ENCODE measurements at places on chromosomes 5 and 9.

DNA sequence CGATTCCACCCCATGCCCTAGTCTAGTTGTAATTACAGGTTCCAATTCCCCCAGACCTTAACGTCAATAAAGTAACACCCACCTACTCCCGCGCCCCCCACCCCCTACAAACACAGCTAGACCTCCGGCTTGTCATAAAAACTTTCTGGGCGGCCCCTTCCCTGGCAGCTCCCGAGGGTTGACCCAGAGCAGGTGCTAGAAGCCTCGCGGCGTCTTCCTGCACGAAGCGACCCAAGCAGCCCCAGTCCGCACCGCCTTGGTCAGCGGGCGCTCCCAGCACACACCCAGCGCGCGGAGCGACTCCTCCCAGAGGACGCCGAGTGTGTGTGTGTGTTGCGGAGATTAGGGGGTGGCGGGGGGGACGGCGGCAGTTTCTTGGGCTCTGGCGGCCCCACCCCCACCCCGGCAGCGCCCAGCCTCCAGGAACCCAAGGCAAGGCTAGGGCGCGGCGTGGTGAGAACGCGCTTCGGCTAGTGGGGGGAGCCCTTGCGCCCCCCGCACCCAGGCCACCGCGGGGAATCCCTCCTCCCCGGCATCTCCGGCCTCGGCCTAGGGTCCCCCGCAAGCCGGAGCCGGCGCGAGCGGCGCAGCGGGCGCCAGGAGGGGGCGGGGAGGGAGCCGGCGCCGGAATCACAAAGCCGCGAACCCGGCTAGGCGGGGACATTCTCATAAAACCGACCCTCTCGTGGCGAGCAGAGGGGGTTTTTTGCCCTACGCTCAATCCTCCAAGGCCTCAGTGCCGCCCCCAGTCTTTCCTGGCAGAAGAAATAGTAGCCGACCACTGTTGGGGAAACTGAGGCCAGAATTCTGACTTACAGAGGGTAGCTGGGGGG is 2.2 kb downstream of the PCDH1 start:
- H3K4me3 ChIP-seq: peak overlapping the region; percentile 43
- no peak overlapping the region for H3K27ac ChIP-seq
- H3K4me1 ChIP-seq: peaks cover 11% of the 10 kb centered on the region
- no peak for DNase-seq
- H3K27me3 ChIP-seq: peaks cover 2% of the 10 kb centered on the region

- H3K27ac ChIP-seq: peak overlapping the region; percentile 21
- H3K4me1 ChIP-seq: no peaks in the 10 kb centered on the region
- H3K27me3 ChIP-seq: no peaks in the 10 kb centered on the region
- DNase-seq: no peak
- H3K4me3 ChIP-seq: no peak overlapping the region
Observed at GRCh38 chr9:89874351-89875321, 269.8 kb downstream of the GADD45G start.

DNA sequence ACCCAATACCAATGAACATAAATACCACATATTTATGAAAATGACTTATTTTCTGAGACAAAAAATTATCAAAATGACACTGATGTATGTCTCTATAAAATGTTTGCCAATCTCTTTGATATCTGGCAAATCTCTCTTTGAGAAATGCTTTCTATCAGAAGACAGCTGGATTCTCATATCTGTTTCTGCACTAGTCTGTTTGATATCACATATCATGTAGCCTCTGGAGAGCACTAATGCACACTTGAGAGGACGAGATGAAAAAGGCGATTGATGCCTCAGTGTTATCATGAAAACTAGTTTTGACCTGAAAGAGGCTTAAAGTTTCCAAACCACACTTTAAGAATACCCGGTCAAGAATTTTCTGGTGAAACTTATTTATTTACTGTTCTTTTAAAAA is 29.1 kb upstream of the ANKRD55 start:
- no peak for DNase-seq
- H3K27ac ChIP-seq: no peak overlapping the region
- H3K4me3 ChIP-seq: no peak overlapping the region

DNA sequence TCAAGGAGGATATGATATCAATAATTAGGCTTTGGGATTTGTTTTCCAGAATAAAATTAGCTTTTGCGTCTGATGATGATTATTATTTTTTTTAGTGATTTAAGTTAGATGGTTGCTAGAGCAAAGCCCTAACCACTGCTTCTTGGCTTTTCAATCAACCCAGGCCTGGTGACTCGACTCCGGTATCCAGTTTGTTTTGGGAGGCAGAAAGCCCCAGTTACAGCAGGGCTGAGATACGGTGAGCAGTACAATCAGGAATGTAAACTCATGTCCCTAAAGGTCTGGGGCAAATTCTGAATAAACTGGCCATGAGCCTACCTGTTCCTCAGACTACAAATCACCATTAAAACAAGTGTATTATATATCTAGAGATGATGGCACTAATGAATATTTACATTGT is 24.4 kb upstream of the CYFIP2 start:
- H3K36me3 ChIP-seq: no peaks in the 10 kb centered on the region
- H3K4me3 ChIP-seq: no peak overlapping the region
- DNase-seq: no peak
- no peaks in the 10 kb centered on the region for H3K27me3 ChIP-seq
- H3K4me1 ChIP-seq: no peaks in the 10 kb centered on the region

DNA sequence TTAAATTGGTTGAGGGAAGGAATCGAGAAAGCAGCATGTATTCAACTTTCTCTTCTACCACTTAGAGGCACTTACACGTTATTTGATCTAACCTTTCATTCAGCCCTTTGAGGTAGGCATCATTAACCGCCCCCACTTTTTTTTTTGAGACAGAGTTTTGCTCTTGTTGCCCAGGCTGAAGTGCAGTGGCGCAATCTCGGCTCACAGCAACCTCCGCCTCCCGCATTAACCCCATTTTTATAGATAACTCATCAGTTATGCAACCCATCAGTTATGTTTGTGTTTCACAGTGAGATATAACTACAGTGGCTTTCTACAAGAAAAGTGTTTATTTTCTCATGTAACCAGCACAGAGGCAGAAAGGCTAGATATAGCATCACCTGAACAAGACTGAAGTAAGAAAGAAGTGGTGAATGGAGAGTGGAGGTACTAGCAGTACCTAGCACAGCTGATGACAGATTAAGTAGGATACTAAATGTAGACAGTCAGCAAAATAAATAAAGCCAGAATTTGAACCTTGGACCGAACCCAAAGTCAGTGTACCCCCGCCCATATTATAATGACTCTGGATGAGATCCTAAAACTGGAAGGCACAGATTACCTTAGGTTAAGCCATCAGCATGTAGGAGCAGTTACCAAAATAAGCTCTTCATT is 91.2 kb downstream of the PJA2 start:
- no peak overlapping the region for H3K4me3 ChIP-seq
- H3K27ac ChIP-seq: no peak overlapping the region
- H3K4me1 ChIP-seq: peaks cover 5% of the 10 kb centered on the region
- no peaks in the 10 kb centered on the region for H3K36me3 ChIP-seq
- no peak for DNase-seq

DNA sequence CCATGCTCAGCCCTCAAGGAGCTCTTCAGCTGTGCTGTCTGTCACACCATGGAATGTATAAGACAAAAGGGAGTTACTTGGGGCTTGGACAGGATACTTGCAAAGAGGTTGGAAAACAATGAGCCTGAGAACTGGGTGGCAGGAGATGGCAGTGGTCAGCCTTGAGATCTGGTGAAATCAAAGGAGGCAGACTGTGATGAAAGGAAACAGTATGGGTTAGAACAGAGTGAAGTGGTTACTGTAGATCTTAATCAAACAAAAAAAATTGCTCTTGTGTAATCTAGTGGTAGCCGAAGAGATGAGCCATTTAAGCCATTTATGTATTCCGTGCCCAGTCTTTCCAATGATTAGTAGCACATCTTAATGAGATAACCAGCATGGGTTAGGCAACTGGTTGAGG is 142.2 kb downstream of the SV2C start:
- H3K4me3 ChIP-seq: no peak overlapping the region
- no peaks in the 10 kb centered on the region for H3K36me3 ChIP-seq
- H3K27me3 ChIP-seq: no peaks in the 10 kb centered on the region

DNA sequence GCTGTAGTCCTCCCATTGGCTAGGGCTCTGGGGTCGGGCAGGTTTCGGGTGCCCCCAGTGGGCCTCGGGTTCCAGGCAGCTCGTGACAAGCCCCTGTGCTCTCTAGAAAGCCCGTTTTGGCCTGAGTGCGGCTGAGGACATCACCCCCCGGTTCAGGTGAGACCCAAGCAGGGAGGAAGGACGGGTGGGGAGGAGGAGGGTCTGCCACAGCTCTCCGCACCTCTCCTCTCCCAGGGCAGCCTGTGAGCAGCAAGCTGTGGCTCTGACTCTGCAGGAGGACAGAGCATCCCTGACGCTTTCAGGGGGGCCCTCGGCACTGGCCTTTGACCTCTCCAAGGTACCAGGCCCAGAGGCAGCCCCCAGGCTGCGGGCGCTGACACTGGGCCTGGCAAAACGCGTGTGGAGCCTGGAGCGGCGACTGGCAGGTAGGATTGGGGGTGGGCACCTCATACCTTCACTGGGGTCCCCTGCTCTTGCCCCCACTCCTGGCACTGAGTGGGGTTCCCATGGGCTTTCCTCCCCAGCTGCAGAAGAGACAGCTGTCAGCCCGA is 672 bp downstream of the PAXX start:
- H3K27me3 ChIP-seq: no peaks in the 10 kb centered on the region
- H3K4me3 ChIP-seq: peak overlapping the region; percentile 66
- no peak overlapping the region for H3K27ac ChIP-seq
- DNase-seq: peak; percentile 48

DNA sequence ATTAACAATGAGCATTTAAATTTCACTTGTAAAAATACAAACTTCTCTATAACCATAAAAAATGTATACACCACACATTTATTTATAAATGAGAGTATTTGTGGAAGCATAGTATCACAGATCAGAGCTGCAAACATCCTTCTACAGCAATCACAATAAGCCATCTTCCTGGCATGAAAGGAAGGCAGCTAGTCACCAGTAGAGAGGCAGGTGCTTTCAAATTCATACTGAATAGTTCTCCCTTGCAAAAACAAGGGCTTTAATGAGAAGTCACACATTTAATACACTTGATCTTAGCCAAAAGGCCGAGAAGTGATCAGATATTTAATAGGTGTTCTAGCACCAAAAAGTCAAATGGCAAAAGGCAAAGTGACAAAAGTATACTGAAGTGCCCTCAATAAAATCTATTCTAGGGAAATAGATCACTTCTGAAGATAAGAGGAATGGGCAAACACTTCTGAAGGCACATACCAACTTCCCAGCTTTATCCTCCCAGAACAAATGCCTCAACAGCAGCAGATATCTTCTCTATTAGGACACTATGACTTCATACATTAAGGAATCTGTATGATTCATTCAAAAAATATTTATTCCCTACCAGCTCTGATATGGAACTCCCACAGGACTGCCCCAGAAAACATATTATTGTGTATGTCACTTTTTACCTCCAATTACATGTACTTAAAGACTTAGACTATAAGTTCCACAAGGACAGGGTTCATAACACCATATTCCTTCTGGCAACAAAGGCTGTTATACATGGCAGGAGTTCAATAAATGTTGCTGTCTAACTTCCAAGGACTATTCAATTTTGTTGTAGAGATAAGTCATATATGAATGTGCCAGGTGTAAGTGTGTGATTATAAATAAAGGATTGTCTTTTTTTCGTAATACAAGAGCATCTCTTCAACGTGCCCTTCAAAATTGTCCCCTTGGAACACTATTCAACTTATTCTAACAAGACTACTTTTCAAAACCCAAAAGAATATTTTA is 31.7 kb downstream of the MAPKAP1 start:
- H3K27ac ChIP-seq: no peak overlapping the region
- DNase-seq: no peak
- H3K27me3 ChIP-seq: no peaks in the 10 kb centered on the region
- H3K4me1 ChIP-seq: peaks cover 1% of the 10 kb centered on the region
- H3K4me3 ChIP-seq: no peak overlapping the region

DNA sequence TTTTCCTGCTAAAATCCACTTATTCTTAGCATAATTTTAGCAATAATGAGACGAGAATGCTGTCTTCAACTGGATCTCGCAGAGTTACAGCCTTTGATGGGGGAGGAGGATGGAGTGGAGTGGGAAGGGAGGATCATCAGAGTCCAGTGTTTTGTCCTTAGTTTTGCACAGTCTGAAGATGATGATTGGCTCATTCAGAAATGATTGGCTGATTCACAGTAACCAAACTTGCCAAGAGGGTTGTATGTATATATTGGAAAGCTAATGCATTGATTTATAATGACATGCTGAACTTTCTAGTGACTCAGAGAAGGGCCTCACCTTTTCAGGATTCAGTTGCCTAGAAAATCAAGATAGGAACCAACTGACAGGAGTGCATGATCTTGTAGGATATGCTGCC is 448.0 kb downstream of the CCDC171 start:
- no peaks in the 10 kb centered on the region for H3K4me1 ChIP-seq
- no peaks in the 10 kb centered on the region for H3K27me3 ChIP-seq
- H3K4me3 ChIP-seq: no peak overlapping the region
- no peak overlapping the region for H3K27ac ChIP-seq
- no peak for DNase-seq

- H3K27me3 ChIP-seq: no peaks in the 10 kb centered on the region
- no peaks in the 10 kb centered on the region for H3K36me3 ChIP-seq
- DNase-seq: no peak
- H3K27ac ChIP-seq: no peak overlapping the region
Observed at GRCh38 chr5:139046551-139046950, 151.6 kb downstream of the SIL1 start.

GRCh38 chr5:24388448-24388847 is 256.3 kb downstream of the CDH10 start:
- no peak overlapping the region for H3K4me3 ChIP-seq
- no peak for DNase-seq
- no peak overlapping the region for H3K27ac ChIP-seq
- no peaks in the 10 kb centered on the region for H3K4me1 ChIP-seq

- no peak overlapping the region for H3K4me3 ChIP-seq
- H3K4me1 ChIP-seq: no peaks in the 10 kb centered on the region
- no peak for DNase-seq
- H3K27me3 ChIP-seq: no peaks in the 10 kb centered on the region
- H3K36me3 ChIP-seq: no peaks in the 10 kb centered on the region
Observed at GRCh38 chr5:142197098-142197497, 88.5 kb downstream of the NDFIP1 start.

DNA sequence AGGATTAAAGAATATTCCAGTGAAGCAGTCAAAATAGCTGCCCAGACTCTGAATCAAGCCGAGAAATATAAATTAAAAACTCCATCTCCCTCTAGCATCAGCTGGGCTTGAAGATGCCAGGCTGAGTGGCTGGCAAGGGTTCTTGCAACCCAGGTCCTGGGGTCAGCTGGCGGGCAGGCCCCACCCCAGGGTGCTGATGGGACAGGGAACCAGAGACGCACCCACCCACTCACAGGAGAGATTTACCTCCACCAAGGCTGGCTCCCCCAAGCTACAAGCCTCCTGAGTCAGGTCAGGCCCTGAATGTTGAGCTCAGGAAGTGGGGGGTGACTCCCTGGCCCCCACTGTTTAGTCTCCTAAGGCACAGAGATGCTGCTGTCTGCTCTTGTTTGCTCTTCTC is 83.9 kb upstream of the HSPA9 start:
- H3K36me3 ChIP-seq: no peaks in the 10 kb centered on the region
- no peaks in the 10 kb centered on the region for H3K4me1 ChIP-seq
- DNase-seq: no peak
- no peaks in the 10 kb centered on the region for H3K27me3 ChIP-seq
- no peak overlapping the region for H3K27ac ChIP-seq
- H3K4me3 ChIP-seq: no peak overlapping the region

- no peak for DNase-seq
- H3K27ac ChIP-seq: peak overlapping the region; percentile 46
- peaks cover 43% of the 10 kb centered on the region for H3K4me1 ChIP-seq
- no peaks in the 10 kb centered on the region for H3K36me3 ChIP-seq
Observed at GRCh38 chr9:128913048-128913900, 7.5 kb upstream of the PHYHD1 start.

Data from ovary (tissue), 10 donors.